Right atrium auricular region (tissue), 2 donors: ENCODE measurements at places on chromosomes 5 and 9. TPM values are rescaled to one million over a fixed set of nuclear protein-coding genes. Genes with fewer than 3 reads are reported as not detected.

- H3K4me1 ChIP-seq: peaks cover 9% of the 10 kb centered on the region
- no peaks in the 10 kb centered on the region for H3K27me3 ChIP-seq
- DNase-seq: no peak
- no peak overlapping the region for H3K27ac ChIP-seq
These were observed 78.3 kb upstream of the SSBP2 start for GRCh38 chr5:81829242-81829641.

The TMED9 gene
- 63.8 TPM for total RNA-seq

GRCh38 chr9:16410601-16411280, 459.7 kb downstream of the BNC2 start:
- no peak overlapping the region for H3K4me3 ChIP-seq
- H3K4me1 ChIP-seq: no peaks in the 10 kb centered on the region
- no peaks in the 10 kb centered on the region for H3K36me3 ChIP-seq
- no peaks in the 10 kb centered on the region for H3K27me3 ChIP-seq

- no peaks in the 10 kb centered on the region for H3K4me1 ChIP-seq
- H3K36me3 ChIP-seq: no peaks in the 10 kb centered on the region
- no peak overlapping the region for H3K27ac ChIP-seq
- no peak for DNase-seq
- no peak overlapping the region for H3K4me3 ChIP-seq
- no peaks in the 10 kb centered on the region for H3K27me3 ChIP-seq
These were observed 89.8 kb upstream of the GABRP start for GRCh38 chr5:170693701-170694100.

DNA sequence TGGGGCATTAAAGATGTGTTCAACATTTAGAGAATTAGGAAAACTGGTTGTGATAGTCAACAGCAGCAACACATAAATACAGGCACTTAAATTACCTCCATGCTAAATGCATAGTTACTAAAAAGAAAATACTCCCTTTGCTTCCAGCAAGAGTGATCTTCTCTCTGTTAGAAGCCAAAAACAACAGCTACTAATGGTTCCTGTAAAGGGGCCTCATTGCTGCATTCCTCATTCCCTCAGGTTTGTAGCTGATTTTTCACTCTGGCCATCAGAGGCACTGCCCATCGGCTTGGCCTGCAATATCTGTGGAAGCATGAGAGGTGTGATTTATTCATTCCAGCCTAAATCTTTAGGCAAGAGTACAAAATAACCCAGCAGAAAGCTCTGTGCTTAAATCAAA, 466.0 kb upstream of the ADAMTS16 start:
- no peaks in the 10 kb centered on the region for H3K27me3 ChIP-seq
- DNase-seq: no peak
- no peak overlapping the region for H3K4me3 ChIP-seq
